ENCODE measurements at places on chromosomes 12 and 14.

DNA sequence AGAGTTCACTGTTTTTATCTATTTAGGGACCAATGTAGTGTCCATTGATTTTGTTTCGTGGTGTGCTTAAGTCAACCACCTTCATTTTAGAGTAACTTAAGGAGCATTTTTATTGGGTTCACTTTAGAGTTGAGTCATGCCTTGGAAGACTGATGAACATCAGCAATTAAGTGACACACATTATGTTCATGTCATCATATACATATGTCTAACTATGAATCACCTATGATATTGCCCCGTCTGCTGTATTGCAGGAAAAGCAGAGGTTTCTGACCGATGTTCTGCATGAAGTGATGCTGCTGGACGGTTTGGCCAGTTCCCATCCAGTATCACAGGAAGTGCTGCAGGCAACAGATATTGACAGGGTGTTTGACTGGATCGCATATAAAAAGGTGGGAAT, 227.1 kb downstream of the TRHDE start:
- DNase-seq, result no peak

- no peak for DNase-seq
These were observed 42.7 kb downstream of the RIN3 start for GRCh38 chr14:92556255-92556741.

DNA sequence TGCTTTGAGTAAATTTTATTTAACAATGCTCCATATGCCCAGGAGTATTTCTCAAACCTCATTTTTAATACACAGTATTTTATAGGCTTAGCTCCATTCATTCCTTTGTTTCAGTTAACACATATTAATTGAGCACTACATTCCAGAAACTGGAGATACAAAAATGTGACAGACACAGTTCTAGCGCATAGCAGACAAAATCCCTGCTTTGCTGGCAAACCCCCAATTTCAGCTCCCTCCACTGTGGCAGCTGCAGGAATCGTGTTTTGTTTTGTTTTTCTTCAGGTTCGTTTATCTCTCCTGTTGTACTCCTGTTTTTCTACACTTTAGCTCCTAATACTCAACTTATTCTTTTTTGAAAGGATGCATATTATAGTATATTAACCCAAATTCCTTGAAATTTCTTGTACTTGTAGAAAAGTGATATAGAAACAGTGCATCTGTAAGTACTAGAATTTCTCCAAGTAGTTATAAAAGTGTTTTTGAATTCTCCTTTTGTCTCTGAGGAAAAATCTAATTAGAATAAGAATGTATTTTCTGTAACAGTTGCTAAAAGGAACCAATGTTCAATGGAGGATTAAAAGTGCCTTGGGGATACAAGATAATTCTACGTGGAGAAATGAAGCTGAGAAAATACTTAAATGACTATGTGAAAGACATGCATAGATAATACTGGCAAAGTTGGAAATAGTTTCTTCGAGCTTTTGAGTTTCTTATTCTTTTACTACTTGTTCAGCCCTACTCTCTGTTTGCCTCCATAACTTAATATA, 6.4 kb upstream of the RAB21 start:
- no peak for DNase-seq

GRCh38 chr12:118312578-118312977, 60.1 kb downstream of the TAOK3 start:
- no peak for DNase-seq

GRCh38 chr12:81143057-81143456, 65.2 kb downstream of the ACSS3 start:
- DNase-seq, result no peak

DNA sequence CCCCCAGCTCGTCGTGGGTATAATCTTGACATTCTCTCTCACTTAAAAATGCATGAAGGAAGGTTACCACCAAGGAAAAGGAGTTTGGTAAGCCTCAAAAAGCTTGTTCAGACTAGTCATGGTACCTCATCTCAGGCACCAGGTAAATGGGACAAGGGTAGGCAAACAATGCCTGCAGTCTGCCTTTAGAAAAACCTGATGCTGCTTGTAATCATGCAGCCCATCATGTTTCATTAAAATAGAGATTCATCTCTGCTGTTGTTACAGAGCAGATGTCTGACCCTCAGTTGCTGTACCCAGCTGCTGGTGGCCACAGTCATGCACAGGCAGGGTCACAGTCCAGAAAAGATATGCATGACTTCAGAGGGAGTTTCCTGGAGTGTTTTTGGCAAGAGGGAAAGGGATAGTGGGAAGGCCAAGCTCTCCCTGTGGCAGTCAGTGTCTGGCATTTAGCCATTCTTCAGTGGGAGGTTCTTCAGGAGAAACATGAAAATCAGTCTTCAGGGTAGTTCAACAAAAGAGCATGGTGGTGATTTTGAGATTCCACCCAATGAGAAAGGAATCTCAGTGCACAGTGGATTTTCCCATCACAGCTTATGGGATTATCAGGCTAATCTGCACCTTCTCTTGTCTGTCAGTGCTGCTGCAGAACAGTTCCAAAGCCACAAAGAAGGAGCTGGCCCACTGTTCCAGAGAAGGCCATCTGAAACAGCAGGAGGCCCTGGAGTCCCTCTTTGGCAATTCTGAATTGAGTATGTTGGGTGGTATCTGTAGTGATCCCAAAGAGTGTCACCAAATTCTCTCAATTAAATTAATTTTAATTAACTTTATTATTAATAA, 202.7 kb upstream of the FRMD6 start:
- peak; percentile 49 for DNase-seq

DNA sequence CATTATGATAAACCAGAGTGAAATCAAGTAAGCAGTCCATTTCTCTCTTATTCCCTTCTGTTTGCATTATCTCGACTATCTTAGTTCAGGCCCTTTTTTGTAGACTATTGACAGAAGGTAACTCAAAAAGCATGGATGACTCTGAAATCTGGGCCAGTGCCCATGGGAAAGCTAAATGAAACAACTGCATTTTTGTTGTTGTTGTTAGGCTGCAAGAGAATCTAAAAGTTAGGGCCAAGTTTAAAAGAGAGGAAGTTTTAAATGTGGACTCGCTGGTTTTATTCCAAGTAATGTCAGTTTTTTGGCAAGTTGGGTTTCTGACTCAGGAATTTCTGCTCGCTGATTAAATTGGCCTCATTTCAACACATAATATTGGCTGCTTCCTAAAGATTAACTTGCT, 201.1 kb downstream of the PIK3C2G start:
- no peak for DNase-seq

DNA sequence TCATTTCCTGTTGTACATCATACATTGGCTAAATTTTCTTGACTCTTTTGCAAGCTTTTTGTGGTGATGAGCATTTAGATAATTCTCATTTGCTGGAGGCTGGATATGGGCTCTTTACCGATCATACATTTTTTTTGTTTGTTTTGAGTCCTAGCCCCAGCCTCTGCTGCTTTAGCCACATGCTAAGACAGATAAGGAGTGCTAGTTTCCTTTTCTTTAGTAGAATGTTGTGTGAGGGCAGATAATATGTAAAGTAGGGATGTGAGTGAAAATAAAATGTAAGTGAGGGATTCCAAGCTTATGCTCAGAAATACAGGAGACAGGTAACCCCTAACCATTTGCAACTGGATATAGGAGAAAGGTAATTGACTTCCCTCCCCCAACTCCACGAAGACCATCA, 405.7 kb downstream of the TRHDE start:
- DNase-seq, result no peak

GRCh38 chr14:94374116-94374515, 14.3 kb downstream of the SERPINA1 start:
- DNase-seq, result no peak

DNA sequence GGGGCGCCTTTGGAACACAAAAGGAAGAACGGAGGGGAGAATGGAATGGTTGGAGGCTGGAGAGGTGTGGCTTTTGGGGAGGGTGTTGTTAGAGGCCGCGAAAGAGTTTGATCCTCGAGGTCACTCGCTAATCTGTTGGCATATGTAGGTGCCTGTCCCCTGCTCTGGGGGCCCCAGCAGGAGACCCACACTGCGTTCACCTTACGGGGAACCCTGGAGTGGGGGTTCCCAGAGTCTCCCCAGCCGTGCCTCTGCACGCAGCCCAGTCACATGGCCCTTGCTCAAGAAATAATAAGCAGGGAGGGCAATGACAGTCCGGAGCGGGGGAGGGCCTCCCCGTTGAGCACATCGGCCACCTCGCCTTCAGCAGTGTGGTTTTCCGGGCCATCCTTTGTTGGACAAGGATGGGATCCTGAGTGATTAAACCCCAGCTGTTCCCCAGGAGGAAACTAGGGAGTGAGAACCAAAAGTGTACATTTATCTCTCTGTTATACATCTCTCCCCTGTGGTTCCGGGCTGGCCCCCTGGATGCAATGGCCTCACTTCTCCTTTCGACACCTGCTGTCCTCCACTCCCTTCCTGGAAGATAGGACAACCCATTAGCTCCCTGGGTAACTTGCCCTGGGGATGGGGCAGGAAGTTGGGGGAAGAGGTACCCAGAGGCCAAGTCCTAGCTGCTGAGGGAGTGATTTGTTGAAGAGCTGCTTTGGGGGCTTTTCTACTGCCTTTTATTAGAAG, 1.3 kb downstream of the PLEKHG3 start:
- no peak for DNase-seq

DNA sequence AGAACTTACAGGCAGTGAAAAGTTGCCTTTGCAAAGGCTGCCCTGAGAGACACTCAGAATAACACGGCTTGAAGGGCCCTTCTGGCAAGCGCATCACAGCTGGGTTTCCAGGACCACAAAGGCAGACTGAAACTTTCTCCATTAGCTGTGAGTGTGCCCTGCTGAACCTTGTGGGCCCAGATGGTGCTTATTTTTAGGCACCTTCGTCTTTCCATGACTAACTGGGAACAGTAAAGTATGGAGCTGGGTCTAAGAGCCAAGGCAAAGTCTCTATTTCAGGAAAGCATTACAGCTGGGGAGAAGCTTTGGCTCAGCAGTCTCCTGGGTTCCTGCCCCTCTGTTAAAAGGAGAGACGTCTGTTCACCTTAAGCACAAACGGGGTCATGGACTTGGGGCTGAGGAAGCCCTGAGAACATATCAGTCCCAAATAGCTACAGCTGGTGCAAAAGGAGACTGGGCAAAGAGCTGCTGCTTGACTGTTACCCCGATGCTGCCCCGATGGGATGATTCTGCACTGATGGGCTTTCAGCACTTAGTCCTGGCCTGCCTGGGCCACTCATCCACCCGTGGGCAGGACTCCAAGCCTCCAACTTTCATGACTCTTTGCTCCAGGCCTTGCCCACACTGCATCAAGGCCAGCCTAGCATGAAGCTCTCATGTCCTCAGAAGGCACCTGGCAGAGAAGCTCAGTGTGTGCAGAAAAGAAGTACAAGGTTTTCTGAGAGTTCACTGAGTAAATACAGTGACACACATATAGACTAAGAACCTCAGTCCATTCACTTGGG, 248.3 kb downstream of the PHLDA1 start:
- DNase-seq, result no peak

GRCh38 chr12:94150240-94151121, 2.1 kb downstream of the PLXNC1 start:
- no peak for DNase-seq

DNA sequence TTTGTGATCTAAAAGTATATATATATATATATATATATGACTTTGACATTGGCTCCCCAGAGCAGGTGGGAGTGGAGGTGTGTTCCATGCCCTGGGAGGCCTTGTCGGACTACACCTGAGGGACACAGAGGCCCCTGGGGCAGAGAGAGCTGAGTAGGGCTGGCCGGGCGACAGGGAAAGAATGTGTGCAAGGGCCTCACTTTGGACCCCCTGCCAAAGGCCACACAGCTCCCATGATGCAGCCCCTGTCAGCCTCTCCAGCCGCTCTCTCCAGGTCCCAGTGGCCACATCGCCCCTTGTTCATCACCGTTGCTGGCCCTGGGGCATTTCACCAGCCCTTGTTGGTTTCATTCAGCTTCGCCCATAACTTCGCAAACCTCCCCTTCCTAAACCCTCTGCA, 123.9 kb downstream of the BCL11B start:
- no peak for DNase-seq

DNA sequence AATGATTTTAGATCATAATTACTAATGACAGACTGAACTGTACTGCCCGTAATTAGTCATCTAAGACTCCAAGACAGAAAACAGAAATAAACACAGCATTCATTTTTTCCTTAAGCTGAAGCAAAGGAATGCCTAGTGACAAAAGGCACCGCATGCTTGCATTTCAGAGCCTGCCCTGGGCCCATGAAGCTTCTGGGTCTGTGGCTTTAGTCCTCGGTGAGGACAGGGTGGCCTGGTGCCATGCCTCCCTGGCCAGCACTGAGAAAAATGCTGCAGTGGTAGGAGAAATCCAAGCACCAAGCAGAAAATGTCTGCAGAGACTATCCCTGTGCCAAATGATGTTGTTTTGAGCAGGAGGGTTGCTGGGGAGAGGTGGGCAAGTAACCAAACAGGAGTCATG, 171.6 kb downstream of the CALM1 start:
- DNase-seq, result no peak

- DNase-seq, result no peak
These were observed 50.7 kb downstream of the BICDL1 start for GRCh38 chr12:120039711-120040110.

DNA sequence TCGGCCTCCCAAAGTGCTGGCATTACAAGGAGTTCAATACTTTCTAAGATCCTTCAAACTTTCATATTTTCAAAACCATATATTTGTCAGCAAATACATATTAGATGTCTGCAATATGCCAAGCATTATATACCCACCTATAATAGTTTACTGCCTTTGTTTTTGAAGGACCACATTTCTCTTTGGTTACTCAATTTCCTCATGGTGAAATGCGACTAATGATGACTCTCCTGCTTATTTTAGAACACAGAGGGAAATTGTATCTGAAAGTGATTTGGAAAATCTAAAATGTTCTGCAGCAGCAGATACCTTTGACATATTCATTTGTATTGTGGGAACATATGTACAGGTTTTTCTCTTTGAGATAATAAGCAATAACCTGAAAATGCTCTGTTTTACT, 2.7 kb upstream of the CNTN1 start:
- DNase-seq, result no peak

DNA sequence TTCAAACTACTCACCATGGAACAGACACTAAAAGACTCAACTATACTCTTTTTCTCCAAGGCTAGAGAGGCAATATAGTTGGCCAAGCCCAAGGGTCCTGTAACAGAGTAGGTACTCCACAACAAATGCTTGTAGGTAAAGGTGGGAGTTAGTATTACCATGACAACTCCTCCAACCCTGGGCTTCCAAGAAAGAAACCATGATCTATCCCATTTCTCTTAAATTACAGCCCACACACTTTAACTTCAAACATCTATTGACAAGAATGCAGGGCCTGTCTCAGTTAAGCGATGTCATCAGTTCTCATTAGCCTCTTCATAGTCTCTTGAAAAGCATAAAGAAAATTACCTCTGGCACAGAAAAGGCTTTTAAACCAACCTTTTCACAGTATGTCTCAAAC, 25.0 kb downstream of the ERH start:
- no peak for DNase-seq

- no peak for DNase-seq
These were observed 53.0 kb downstream of the PAPLN start for GRCh38 chr14:73290279-73290678.

DNA sequence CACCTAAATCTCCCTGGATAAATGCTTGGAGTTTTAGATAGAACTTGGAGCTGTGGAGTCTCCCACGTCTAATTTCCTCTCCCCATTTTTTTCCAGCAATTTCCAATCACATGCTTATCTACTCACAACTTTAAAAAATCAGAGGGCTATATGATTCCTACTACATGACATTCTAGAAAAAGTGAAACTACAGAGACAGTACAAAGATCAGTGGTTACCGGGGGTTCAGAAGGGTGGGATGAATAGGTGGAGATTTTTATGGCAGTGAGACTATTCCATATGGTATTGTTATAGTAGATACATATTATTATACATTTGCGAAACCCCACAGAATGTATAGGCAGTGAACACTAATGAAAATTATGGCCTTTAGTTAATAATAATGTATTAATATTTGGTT, 35.5 kb downstream of the ATF7 start:
- DNase-seq, result no peak

- no peak for DNase-seq
These were observed 10.6 kb downstream of the VWF start for GRCh38 chr12:6113691-6114475.

Data from kidney glomerular epithelial cell (primary cell).